ENCODE measurements at places on chromosomes 11 and 22. TPM values are rescaled to one million over a fixed set of nuclear protein-coding genes. Genes with fewer than 3 reads are reported as not detected.

Gene NUDT8
- total RNA-seq: 24.3 TPM

Gene CHKB
- total RNA-seq: 54.6 TPM

Gene HNRNPUL2
- total RNA-seq: 13.7 TPM

Gene CNIH2
- 2.7 TPM for total RNA-seq

DNA sequence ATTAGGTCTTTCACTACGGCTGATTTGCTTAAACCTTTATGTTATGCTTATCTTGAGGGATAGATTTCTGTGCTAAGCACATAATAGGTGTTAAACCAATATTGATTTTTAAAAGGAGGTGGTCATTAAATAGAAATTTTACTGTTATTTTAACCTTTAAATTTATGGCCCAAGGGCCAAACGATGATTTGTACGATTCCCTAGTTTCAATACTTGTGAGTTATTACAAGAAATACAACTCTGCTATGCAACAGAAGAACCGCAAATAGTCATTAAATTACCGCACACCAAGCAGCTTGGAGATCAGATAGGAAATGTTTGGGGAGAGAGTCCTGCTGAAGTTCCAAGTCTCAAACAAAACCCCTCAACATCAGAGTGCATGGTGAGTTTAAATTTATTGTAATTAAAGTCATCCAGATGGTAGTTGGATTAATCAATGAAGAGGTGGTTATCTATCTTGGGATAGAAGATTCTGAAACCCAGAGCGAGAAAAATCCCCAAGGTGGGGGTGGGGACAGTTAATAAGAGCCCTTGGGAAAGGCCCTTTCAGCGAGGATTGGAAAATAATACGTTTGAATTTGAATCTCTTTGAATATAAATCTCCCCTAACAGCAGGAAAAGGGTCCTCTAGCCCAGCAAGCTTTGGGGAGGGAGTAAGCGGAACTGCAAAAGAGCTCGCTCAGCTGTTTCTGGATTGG, 805 bp upstream of the QSER1 start:
- peaks cover 17% of the 10 kb centered on the region for H3K4me1 ChIP-seq
- peak overlapping the region; percentile 96 for H3K27ac ChIP-seq
- DNase-seq: no peak
- H3K4me3 ChIP-seq: peak overlapping the region; percentile 68

- H3K4me3 ChIP-seq: no peak overlapping the region
- no peak for DNase-seq
- no peaks in the 10 kb centered on the region for H3K27me3 ChIP-seq
- no peaks in the 10 kb centered on the region for H3K36me3 ChIP-seq
- H3K4me1 ChIP-seq: peaks cover 9% of the 10 kb centered on the region
Observed at GRCh38 chr11:77003963-77004362, 30.2 kb upstream of the B3GNT6 start.

DNA sequence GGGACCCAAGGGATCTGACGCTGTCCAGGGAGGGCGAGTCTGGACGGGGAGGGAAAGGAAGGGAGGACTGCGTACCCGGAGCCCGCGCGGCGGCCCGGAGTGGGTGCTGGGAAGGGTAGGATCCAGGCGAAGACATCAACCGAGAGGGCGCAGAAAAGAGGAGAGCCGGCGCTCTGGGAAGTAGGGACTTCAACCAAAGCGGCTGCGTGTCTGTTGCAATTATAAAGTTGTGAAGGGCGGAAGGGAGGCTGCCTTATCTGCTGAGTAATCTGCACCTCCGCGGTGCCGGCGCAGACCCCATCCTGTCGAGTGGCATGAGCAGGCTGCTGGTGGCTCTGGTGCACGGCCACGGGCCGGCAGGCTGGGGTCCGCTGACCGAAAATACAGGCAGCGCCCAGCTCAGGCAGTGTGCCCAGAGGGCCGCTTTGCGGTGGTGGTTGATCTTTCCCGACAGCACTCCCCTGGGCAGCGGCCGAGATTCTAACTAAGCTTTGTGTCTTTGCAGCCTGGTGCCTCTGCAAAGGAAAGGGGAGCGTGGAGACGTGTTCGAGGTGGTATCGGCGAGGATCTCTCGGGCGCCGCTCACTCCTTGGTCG, 978 bp downstream of the C11orf87 start:
- peaks cover 100% of the 10 kb centered on the region for H3K27me3 ChIP-seq
- peak; percentile 42 for DNase-seq
- H3K36me3 ChIP-seq: no peaks in the 10 kb centered on the region
- H3K4me3 ChIP-seq: peak overlapping the region; percentile 31

GRCh38 chr11:45366619-45367190, 80.6 kb upstream of the SYT13 start:
- H3K4me3 ChIP-seq: no peak overlapping the region
- no peaks in the 10 kb centered on the region for H3K36me3 ChIP-seq
- DNase-seq: no peak
- H3K4me1 ChIP-seq: peaks cover 14% of the 10 kb centered on the region
- H3K27ac ChIP-seq: peak overlapping the region; percentile 46

GRCh38 chr11:20541503-20541902, 57.9 kb upstream of the SLC6A5 start:
- H3K4me1 ChIP-seq: no peaks in the 10 kb centered on the region
- no peak overlapping the region for H3K27ac ChIP-seq
- no peak for DNase-seq
- no peak overlapping the region for H3K4me3 ChIP-seq
- H3K36me3 ChIP-seq: no peaks in the 10 kb centered on the region

DNA sequence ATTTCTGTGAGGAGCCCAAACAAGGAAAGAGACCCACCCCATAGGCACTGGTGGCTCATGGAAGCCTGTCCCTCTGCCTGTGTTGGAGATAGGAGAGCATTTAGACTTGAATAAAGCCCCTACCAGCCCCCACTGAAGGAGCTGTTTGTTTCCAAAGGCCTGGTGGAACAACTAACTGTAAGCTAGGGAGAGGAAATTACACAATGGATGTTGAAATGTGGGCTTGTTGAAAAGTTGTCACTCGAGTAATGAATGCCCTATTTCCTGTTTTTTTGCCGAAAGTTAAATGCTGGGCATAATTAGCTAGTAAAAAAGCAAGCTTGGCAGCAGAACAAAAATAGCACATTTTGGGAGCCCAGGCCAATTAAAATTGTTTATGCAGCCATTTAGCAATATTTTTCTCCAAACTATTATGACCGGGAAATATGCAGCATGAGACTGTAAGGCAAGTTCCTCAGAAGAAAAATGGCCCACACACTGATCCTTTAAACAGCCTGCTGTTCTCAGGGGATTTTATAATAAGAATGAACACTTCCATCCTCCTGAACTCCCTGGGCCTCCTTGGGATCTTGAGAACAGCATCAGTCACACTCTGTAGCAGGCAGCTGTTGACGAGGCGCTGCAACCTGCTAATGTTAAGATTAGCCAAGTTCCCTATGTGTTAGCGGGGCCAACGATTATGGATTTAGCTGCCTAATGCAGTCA, 38.6 kb upstream of the LMO2 start:
- H3K27me3 ChIP-seq: no peaks in the 10 kb centered on the region
- peak; percentile 50 for DNase-seq
- no peaks in the 10 kb centered on the region for H3K36me3 ChIP-seq
- H3K27ac ChIP-seq: no peak overlapping the region
